ENCODE measurements at places on chromosomes 12 and 14.
A peak's percentile ranks its signal among the peaks of the same experiment; 100 is the strongest.

DNA sequence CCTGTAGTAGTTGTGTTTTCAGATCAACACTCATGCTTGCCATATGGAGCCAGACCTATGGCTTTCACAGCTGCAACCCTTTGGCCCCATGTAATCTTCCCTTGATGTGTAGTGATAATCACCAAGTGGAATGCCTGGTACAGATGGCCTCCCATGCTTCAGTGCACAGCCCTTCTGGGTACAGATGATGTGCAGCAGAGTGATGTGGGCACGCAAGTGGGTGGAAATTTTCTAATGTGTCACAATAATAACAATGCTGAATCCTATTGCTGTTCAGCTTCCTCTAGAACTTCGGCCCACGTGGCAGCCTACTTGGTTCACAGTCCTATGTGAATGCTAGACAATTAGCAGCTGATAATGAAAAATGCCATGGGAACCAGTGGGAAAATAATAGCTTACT lies 188.1 kb downstream of the SNAPC1 start:
- DNase-seq: no peak

DNA sequence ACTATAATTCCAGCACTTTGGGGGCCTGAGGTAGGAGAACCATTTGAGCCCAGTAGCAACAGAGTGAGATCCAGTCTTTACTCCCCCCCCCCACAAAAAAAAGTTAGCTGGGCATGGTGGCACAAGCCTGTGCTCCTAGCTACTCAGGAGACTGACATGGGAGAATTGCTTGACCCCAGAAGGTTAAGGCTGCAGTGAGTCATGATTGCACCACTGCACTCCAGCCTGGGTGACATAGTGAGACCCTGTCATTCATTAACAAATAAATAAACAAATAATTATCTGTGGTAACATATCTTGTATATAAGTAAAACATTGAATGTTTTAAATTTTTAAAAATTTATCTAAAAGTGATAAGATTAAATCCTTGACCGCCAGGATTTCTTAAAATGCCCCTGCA lies 4.8 kb downstream of the ENTPD5 start:
- DNase-seq: no peak

- no peak for DNase-seq
Measured at GRCh38 chr12:46108721-46109120, 118.3 kb upstream of the SCAF11 start.

- no peak for DNase-seq
Measured at GRCh38 chr14:72099566-72099965, 167.3 kb downstream of the RGS6 start.

DNA sequence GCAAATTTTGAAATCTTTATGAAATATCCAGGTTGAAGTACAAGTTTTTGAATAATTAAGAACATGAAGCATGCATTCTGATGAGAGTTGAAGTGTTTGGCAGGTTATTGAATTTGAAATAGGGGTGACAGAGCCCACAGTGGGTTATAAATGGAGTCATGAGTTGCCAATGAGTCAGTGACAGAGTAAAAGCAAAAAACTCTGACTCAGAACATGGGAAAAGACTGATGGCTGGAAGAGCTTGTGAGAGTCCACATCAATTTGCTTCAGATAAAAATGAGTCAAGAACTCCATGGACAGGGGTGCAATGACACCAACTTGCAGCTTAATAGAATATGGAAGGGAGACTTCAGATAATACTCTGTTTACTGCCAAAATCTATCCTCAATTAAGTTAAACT lies 105.3 kb downstream of the SLC6A15 start:
- no peak for DNase-seq

GRCh38 chr12:128802756-128803155 lies 21.0 kb downstream of the SLC15A4 start:
- no peak for DNase-seq

GRCh38 chr12:73384592-73384991 lies 1112.4 kb downstream of the TRHDE start:
- DNase-seq: no peak

- DNase-seq: no peak
Measured at GRCh38 chr12:131673888-131674257, 37.0 kb upstream of the SFSWAP start.

DNA sequence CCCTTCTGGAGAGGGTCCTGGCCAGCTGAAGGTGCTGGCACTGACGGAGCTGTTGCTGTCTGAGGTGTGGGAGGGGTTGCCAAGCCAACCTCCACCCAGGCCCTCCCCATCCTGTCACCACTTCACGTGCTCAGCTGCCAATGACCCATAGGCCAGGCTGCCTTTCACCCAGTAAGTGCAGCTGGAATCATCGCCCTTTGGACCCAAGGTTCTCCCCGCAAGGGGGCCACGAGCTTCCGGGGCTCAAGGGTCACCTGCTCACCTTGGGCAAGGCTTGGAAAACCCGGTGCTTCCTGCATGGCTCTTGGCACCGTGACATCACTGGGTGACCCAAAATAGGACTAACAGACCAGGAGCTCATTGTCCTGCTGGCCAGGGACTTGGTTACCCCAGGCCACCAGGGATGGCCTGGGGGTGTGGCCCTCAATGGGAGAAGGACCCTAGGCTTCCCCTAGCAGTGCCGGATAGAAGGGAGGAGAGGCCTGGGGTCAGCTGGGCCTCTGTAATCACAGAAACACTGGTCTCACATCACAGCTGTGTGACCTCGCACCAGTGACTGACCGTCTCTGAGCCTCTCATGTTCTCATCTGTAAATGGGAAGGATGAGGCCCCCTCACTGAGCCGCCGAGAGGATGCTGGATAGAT lies 51.3 kb downstream of the CCDC85C start:
- no peak for DNase-seq

GRCh38 chr12:12167847-12168246 lies 97.1 kb downstream of the BCL2L14 start:
- DNase-seq: no peak

DNA sequence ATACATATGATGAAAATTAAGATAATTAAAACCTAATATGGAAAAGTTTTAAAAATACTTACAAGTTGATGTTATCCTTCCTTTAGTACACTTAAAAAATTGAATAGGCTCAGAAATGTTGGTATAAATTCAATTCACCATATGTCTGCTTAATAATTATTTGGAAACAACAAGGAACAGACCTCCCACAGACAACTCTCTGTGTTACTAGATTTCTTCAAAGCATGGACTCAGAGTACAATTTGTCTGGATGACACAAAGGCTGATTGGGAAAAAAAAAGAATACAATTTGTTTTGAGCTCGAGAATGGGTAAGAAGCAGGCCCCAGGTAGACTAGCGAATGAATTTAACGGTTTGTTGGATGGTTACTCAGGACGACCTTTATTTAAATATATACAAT lies 48.9 kb upstream of the BTG1 start:
- no peak for DNase-seq

DNA sequence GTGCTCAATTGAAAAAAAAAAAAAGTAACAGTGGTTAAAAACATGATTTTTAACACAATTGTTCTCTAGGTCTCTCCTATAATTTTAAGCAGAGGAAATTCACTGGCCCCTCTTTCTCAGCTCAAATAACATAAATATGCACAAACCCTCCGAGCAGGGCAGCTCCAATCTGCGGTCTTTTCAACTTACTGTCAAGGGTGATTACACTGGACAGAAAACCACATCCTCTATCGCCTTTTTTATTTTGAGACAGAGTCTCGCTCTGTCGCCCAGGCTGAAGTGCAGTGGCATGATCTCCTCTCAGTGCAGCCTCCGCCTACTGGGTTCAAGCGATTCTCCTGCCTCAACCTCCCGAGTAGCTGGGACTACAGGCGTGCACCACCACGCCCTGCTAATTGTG lies 16.5 kb upstream of the GABARAPL1 start:
- DNase-seq: no peak

GRCh38 chr12:104649921-104650320 lies 193.2 kb downstream of the CHST11 start:
- no peak for DNase-seq

GRCh38 chr14:80850197-80850814 lies 91.2 kb downstream of the CEP128 start:
- no peak for DNase-seq

- DNase-seq: no peak
Measured at GRCh38 chr14:39861229-39861600, 429.0 kb upstream of the FBXO33 start.

DNA sequence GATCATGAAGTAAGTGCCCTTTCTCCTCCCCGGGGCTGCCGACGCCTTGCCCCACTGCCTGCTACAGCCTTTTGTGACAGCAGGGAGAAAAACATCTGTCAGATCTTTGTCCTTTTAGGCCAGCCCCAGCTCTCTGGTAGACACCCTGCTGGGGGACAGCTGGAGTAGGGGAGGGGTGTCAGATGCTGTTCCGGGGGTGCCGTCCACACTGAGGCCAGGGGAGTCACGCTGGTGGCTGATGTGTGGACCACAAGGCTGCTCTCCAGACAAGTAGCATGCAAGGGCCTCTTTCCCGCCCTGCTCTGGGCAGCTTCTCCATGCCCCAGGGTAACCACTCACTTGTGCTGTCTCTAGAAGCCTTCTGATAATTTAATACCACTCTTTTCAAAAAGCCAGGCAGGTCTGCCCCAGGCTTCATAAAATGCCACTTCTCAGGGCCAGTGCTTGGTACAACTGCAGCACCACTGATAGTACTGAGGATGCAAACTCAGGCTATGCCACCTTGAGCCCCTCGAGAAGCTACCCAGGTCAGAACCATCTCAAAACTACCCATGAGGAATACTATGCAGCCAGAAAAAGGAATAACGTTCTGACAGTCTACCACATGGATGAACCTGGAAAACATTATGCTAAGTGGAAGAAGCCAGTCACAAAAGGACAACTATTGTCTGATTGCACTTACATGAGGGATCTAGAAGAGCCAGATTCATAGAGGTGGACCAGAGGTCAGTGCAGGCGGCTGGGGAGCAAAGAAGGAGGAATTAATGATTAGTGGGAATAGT lies 66.0 kb upstream of the RIN3 start:
- DNase-seq: no peak

DNA sequence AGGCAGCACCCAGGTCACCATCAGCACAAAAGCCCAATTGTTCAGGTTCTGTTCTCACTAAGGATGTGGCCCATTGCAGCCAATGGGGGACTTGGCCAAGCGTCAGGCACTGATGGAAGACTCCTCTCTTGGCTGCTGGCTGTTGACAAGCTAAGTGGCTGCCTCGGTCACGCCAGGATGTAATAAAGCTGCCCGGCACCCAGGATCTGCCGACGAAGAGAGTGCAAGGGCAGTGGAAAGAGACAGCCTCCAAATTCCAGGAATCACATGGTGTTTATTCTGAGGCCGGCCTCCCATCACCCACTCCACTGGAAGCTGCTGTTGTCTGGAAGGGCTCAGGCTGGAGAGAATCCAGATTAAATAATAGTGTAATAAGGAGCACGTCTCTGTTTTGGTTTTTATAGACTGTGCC lies 451.8 kb upstream of the TBX3 start:
- DNase-seq: no peak

- no peak for DNase-seq
Measured at GRCh38 chr12:132359971-132360370, 30.6 kb upstream of the GALNT9 start.

- DNase-seq: no peak
Measured at GRCh38 chr14:74064883-74065282, 19.4 kb downstream of the ALDH6A1 start.

DNA sequence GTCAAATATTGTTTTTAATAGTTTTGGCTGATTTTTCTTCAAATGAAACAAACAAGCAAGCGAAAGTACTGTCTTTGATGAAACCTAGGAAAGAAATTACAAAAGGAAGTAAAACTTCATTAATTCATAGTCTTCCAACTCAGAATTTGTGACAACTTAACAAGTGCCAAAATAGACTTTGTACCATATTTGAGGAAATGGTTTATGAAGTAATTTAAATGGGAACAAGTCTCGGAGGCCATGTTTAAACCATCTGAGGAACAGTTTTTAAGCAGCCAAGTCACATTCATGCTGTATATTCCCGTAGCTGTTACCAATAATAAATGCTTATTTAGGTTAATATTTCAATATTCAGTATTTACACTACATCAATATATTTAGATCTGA lies 745 bp upstream of the ARHGDIB start:
- no peak for DNase-seq

DNA sequence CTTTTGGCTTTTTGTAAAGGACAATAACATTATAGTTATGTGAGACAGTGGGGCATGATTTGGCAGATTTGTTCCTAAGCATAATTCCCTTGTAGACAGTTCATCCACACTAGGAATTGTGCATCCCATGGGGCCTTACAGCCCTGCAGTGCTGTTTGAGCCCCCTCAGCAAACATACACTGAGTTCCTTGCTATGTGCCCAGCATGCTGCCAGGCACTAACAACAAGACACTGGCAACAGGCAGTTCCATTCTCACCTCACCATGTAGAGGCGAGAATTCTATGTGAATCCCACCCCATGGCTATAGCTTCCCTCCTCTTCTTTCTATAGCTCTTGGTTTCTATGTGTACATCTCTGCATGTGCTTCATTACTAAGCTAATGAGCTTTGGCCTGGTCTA lies 1.9 kb downstream of the THTPA start:
- DNase-seq: no peak

DNA sequence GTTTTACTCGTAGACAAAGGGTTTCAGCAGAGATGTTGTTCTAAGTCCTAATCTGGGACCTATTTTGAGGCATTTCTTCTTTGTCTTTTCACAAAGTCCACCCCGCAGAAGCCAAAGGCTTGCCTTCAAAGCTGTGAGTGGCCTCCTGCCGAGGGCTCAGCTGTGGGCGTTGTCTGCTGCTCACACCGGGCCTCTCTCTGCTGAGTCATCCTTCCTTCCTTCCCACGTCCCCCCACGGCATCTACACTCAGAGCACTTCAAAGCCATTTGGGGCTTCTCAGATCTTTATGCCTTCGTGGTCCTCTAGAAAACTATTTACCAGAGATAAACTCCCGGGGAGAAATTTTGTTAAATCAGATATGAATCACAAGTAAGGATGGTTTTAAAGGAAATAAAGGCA lies 115.9 kb upstream of the TMPO start:
- peak; percentile 30 for DNase-seq

DNA sequence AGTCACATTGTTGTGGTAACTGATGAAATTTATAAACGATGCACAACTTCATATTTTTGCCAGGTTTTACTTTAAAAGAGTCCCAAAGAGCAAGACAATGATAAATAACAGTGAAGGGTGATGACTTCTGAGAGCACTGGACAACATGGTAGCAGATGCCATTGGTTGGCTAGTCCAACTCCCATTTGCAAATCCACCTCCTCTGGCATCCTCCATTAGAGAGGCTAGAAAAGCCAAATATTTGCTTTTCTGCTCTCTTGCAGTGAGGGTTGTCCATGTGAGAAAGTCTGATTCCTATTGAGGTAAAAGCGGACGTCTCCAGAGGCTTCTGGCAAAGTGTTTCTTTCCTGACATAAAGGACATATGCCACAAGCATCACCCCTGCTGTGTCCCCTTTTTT lies 89.6 kb upstream of the BMP4 start:
- no peak for DNase-seq

GRCh38 chr12:835754-836518 lies 83.6 kb downstream of the WNK1 start:
- DNase-seq: no peak

All from T-helper 17 cell (primary cell).